Mononuclear cell (primary cell): ENCODE measurements at places on chromosomes 13 and 19. TPM values are rescaled to one million over a fixed set of nuclear protein-coding genes. Genes with fewer than 3 reads are reported as not detected.

ZNF536 gene
- total RNA-seq: not detected

UPK1A gene
- not detected for total RNA-seq

PSPN gene
- total RNA-seq: 1.0 TPM

CPT1C gene
- total RNA-seq: 0.73 TPM
